Thymus (tissue), 14 donors: ENCODE measurements at places on chromosomes 1 and 21. TPM values are rescaled to one million over a fixed set of nuclear protein-coding genes. Genes with fewer than 3 reads are reported as not detected.

DNA sequence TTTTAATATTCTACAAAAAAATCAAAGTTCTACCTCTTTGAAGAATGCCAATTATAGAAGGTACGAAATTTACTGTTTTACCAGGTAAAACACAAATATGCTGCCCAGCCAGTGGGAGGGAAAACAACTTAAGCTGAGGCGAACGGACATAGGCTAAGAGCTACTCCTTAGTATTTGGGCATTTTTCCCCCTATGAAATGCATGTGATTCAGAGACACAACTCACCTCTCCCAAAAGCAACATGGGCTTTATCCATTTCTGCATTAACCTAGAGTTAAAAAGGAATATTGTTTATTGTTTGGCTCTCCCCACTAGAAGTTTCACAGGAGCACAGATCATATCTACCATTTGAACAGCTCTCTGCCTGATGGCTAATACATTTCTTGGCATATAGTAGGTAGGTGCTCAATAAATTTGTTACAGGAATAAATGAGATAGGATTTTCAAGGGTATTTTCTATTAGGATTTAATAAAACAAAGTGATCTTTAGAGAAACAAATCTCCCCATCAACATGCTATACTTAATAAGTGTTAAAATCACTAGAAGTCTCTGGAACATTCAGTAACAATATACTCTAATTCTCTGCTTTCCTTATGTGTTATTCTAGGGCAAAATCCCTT lies 2.4 kb upstream of the SORT1 start:
- DNase-seq, result no peak

- no peak for DNase-seq
Measured at GRCh38 chr1:90989990-90990389, 31.8 kb downstream of the ZNF644 start.

GRCh38 chr1:52531249-52531872 lies 21.5 kb downstream of the TUT4 start:
- no peak for DNase-seq

The PHGDH gene
- 65.7 TPM for total RNA-seq

DNA sequence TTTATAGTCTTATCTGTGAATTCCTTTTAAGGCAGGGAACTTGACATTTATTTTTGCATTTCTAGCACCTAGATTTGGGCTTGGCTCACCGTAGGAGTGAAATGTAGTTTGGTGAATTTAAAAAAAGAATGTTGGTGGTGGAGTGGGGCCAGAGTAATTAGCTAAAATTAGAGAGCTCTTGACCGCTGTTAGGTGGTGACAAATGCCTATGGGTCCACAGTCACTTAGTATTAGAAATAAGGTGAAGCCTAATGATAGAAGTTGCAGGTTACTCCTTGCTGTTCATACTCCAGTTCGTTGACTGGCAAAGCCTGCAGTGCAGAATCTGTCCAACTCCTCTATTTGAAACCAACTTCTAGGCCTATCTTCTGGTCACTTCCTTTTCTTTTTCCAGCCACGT lies 318.8 kb upstream of the NRIP1 start:
- DNase-seq, result no peak

DNA sequence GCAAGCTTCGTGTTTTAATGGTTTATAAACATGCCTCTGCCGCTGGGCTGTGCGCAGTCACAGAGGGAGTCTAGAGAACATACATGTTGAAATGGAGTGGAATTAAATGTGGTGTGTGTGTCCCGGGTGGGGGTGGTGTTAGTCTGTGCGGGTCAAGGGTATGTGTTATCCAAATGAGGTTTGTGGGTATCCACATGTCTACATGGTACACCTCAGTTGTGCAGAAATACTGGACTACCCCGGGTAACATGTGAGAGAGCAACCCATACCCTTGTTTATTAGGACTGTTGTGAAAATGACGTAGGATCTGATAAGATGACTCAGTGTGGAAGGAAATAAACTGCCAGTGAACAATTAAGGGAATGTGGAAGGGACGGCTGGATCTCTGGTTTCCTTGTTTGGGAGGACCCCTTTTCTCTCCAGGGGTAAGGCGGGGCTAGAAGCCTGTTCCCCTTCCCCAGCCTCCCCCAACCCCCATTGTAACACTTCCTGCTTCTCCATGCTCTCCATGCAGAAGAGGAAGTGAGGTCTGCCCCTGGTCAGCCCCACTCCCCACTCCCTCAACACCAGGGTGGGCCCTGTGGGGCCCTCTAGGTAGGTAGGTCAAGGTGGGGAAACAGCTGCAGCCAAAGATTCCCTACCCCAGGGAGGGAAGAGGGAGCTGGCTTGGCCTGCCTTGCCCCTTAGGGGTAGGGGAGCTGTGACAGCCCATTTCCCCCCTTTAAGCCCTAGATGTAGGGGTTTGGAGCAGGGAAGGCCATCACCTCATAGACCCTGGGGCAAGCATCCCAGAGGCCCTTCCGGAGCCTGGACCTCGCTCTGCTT lies 690 bp downstream of the EPS8L3 start:
- DNase-seq, result no peak

DNA sequence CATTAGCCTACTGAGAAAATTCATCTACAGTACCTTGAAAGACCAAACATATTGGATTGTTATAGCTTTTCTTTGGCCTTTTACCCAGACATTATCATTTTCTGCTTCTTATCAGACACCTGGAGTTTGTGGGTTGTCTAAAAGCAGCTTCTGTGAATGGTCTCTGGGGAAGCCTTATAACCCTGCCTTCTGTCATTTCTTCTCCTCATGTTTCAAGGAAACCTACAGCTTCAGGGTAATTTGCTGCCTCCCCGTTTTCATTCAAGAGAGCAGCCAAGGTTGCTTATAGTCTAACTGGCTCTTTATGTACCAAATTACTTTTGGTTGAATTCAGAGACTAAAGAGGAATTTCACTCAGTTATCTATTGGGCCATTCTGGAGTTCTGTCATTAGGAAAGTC lies 288.3 kb upstream of the SGIP1 start:
- DNase-seq, result no peak

DNA sequence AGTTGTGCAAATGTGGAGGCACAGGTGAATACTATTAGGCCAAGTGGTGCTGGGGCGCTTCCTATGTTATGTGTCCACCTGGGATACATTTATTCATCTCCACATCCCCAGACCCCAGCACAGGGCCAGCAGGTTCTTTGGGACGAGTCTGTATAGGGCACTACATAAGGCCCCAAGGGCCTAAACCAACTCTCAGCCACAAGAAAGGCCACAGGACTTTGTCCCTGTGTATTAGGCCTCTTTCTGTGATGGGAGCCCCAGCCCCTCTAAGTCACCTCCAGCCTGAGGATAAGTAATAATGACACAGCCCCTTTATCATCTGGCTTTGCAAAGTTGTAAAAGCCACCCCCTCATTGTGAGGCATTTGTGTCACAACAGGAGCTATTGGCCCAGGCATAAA lies 79.2 kb upstream of the CD1D start:
- DNase-seq, result no peak

The HSD3B2 gene
- 0.42 TPM for total RNA-seq

DNA sequence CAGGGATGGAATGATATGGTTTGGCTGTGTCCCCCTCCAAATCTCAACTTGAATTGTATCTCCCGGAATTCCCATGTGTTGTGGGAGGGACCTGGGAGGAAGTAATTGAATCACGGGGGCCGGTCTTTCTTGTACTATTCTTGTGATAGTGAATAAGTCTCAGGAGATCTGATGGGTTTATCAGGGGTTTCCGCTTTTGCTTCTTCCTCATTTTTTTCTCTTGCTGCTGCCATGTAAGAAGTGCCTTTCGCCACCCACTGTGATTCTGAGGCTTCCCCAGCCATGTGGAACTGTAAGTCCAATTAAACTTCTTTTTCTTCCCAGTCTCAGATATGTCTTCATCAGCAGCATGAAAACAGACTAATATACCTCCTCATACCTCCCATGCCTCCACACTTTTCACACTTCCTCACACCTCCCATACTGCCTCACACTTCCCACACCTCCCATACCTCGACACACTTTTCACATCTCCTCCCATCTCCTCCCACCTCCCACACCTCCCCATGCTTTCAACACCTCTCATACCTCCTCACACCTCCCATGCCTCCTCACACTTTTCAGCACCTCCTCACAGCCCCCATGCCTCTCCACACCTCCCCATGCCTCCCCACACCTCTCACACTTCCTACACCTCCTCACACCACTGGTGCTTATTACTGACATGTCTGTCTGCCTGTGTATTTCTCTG lies 21.3 kb downstream of the GPR137B start:
- no peak for DNase-seq

GRCh38 chr1:119791377-119791776 lies 19.9 kb downstream of the REG4 start:
- no peak for DNase-seq

GRCh38 chr1:43008115-43009060 lies 49.7 kb upstream of the SLC2A1 start:
- no peak for DNase-seq

DNA sequence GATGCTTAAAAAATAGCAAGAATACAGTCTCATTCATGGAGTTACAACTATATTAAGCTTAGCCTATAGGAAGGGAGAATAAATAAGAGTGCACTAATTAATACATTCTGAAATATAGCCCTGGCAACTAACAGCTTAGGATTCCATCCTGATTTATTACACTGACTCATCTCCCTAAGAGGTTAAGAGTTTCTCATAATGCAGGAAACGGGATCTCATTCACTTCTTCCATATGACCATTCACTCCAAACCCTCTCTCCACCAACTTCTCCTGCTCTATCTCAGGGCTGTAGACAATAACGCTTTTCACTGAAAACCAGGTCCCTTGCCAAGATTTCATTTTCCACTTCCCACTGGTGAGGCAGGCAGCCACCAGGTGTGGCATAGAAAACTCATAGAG lies 168.5 kb upstream of the PLD5 start:
- no peak for DNase-seq

DNA sequence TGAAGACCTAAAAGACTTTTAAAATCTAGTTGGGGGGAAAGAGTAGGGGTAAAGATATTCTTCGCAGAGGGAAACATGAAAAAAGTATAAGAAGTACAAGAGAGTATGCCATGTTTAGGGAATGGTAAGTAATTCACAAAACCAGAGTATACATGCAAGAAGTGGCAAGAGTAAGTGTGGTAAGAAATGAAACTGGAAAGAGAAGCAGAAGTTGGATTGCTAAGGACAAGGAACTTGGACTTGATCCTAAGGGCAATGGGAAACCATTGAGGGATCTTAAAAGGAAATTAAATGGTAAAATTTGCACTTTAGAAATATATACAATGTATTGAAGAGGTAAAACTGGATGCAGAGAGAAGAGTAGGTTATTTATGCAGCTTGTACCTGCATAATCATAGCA lies 9.2 kb upstream of the ZNF644 start:
- DNase-seq, result no peak

The IFI44L gene
- total RNA-seq, result 49.1 TPM

The ALG14 gene
- 4.3 TPM for total RNA-seq

GRCh38 chr1:160618763-160619274 lies 28.0 kb downstream of the SLAMF1 start:
- no peak for DNase-seq

DNA sequence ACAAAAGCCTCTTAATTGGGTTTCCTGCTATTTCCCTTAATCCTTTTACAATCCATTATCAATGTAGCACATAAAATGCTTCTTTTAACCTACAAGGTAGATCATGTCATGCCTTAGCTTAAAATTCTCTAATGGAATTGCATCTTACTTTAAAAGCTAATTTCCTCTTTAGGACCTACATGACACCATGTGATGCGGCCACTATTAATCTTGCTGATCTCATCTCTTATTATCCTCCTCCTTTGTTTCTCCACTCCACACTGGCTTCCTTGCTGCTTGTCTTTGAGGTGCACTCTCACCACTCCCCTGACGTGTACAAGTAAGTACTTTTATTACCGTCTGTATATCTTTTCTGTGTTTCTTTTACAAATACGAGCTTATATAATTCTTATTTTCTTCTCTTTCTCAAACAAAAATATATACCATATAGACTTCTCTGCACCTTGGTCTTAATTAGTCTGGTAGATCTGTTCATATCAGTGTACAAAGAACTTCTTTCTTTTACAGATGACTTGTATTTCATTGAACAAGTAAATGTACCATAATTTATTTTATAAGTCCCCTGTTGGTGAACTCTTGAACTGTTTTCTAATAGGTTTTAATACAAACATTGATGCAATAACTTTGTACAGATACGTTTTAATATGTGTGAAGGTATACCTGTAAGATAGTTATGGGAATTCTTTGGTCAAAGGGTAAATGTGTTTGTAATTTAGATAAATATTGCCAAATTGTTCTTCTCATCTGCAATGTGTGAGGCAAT lies 28.2 kb downstream of the GPR88 start:
- no peak for DNase-seq

The FCAMR gene
- 0.19 TPM for total RNA-seq

DNA sequence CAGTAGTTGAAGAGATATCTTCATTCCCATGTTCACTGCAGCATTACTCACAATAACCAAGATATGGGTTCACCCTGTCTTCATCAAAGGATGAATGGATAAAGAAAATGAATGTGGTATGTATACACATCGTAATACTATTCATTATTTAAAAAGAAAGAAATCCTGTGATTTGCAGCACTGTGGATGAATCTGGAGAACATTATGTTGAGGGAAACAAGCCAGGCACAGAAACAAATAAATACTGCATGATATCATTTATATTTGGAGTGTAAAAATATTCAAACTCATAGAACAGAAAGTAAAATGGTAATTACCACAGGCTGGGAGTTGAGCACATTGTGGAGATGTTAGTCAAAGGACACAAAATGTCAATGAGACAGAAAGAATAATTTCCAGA lies 977.2 kb downstream of the AMY1C start:
- no peak for DNase-seq

The COL18A1 gene
- 18.9 TPM for total RNA-seq

The RGL1 gene
- total RNA-seq, result 9.1 TPM

DNA sequence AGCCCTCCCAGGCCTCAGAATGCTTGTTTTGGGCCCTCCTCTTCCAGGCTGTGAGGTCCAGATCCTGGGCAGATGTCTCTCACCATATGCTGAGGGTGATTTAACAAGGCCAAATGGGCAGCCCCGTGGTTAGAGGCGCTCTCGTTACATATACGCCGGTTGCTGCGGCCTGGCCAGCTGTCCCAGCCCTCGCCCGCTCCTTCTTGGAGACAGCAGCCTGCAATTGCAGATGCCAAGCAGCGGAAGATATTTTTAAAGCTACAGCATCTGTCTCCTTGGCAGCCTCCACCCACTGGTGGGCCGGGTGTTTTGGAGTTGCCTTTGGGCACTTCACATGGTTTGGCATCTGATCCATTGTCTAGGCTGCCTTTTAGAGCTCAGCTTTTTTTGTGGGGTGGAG lies 178.8 kb upstream of the NFIA start:
- no peak for DNase-seq

The CLEC20A gene
- 0.28 TPM for total RNA-seq

DNA sequence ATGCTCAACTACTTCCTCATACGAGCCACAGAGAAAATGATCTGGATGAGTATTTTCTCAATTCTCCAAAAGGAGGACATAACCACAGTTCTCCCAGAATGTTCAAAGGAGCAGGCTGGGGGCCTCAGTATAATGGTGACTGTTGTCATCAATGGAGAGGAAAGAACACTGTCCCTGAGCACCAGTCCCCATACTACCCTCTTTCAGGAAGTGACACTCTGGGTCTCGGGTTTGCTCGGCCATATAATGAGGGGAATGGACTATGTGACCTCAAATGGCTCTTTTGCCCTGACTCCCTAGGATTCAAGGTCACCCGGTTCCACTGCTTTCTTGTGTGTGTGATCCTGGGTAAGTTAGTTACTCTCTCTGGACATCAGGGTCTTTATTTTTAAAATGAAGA lies 22.8 kb downstream of the SLC9A1 start:
- no peak for DNase-seq

The SLAMF8 gene
- total RNA-seq, result 14.2 TPM

GRCh38 chr1:46903481-46903880 lies 37.8 kb downstream of the CYP4A11 start:
- DNase-seq, result no peak
